ENCODE measurements at places on chromosomes 16 and 17. TPM values are rescaled to one million over a fixed set of nuclear protein-coding genes. Genes with fewer than 3 reads are reported as not detected.

DNA sequence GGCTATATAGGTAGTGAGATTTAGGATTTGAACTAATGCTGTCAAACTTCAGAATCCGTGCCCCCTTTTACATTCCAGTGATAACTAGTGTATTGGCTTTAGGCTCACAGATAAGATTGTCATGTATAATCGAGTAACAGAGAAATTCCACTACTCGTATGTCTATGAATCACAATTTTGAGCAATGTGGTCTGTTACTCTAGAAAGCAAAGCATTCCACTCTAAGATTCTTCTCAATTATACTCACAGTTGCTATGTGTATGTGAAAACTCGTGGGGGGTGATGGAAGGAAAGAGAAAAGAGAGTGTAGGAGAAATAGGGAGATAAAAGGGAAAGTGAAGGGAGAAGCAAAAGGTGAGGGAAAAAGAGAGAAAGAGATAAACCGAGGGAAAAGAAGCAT is 1175.1 kb upstream of the GOT2 start:
- DNase-seq = no peak

- no peak for DNase-seq
These were observed 40.7 kb downstream of the DUSP14 start for GRCh38 chr17:37530420-37530819.

DNA sequence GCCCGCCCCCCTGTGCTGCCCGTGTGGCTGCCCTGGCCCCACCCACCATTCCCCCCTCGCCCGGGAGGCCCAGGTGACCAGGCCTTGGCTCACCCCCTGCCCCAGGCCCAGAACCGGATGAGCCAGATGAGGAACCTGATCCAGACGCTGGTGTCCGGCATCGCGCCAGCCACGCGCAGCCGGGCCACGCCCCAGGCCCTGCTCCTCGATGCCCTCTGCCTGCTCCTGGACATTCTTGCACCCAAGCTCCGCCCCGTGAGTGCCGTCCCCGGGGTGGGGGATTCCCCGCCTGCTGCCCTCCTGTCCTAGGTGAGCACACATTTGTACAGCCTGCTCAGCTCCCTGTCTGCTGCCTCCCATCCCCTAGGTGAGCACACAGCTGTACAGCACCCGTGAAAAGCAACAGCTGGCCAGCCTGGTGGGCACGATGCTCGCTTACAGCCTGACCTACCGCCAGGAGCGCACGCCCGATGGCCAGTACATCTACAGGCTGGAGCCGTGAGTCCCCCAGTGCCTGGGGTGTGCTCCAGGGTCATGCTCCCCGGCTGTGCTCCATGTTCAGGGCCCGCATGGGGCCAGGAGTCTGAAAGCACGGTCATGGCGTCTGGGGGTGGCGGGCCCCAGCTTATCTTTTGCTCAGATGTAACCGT is 4.8 kb downstream of the GNG13 start:
- DNase-seq = no peak

Gene SUMO2
- 128 TPM for total RNA-seq

Gene UNC13D
- total RNA-seq = not detected

Data from RPMI7951 (cell line).